ENCODE measurements at places on chromosomes 2 and 18. TPM values are rescaled to one million over a fixed set of nuclear protein-coding genes. Genes with fewer than 3 reads are reported as not detected.

DNA sequence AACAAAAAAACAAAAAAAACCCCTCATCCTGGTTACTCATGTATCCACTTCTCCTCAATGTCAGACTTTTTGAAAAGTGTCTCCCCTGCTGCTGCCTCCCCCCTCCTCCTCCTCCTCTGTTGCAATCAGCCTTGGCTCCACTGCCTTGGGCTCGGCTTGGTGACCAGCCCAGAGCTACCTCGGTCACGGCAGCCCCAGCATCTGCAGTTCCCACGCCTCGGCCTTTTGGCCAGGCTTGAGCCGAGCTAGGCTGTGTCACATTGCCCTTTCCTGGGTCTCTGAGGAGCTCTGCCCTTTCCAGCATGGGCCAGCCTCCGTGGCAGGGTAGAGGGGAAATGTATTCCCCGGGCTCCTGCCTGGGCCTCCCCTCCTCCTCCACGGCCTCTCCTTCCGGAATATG is 22.7 kb upstream of the INHBB start:
- H3K36me3 ChIP-seq: no peaks in the 10 kb centered on the region
- no peak overlapping the region for H3K27ac ChIP-seq
- no peaks in the 10 kb centered on the region for H3K4me1 ChIP-seq

DNA sequence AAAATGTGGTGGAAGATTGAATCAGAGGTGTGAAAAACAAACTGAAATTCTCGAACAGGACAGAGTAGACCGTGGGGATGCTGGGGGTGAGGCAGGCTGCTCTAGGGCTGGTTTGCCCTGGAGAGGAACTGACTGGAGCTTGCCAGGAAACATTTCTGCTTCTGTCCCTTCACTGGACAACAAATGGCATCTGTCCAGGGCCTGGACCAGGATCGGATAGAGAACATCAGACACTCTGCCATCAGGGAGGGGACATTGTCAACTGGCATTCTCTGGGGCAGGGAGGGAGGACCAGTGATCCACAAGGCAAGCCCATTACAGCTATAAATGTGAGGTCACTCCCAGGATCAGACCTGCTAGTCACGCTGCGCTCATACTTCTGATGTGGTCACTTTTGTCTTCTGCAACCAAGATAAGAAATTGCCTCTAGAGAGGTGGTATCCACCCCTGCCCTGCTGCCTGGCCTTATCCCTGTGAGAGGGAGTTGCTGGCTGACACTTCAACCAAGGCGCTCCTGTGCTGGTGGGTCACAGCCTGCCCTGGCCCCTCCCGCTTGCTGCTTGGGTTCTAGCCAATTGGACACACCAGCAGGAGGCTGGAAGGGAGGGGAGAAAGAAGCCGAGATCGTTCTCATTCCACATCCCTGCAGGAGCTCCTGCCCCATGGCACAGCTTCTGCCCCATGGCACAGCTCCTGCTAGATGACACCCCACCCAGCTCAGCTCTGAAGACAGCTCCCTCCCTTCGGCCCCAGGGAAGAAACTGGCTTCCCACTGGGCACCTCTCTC is 8.7 kb downstream of the NPPC start:
- H3K4me3 ChIP-seq: no peak overlapping the region
- no peaks in the 10 kb centered on the region for H3K4me1 ChIP-seq
- peaks cover 3% of the 10 kb centered on the region for H3K27me3 ChIP-seq

GRCh38 chr18:34281722-34282121 is 57.0 kb upstream of the NOL4 start:
- no peak overlapping the region for H3K4me3 ChIP-seq
- no peaks in the 10 kb centered on the region for H3K27me3 ChIP-seq
- no peak for DNase-seq
- H3K27ac ChIP-seq: no peak overlapping the region
- H3K36me3 ChIP-seq: no peaks in the 10 kb centered on the region

KRTCAP3 gene
- total RNA-seq: 16.5 TPM

Data from B cell (primary cell).